ENCODE measurements at places on chromosomes 3 and 15. TPM values are rescaled to one million over a fixed set of nuclear protein-coding genes. Genes with fewer than 3 reads are reported as not detected.

The SLC22A14 gene
- total RNA-seq = not detected

The CAPN3 gene
- 2.2 TPM for total RNA-seq

The ENTPD3 gene
- total RNA-seq = not detected

GRCh38 chr3:196149375-196149774 lies 61.8 kb downstream of the ZDHHC19 start:
- no peak for DNase-seq

DNA sequence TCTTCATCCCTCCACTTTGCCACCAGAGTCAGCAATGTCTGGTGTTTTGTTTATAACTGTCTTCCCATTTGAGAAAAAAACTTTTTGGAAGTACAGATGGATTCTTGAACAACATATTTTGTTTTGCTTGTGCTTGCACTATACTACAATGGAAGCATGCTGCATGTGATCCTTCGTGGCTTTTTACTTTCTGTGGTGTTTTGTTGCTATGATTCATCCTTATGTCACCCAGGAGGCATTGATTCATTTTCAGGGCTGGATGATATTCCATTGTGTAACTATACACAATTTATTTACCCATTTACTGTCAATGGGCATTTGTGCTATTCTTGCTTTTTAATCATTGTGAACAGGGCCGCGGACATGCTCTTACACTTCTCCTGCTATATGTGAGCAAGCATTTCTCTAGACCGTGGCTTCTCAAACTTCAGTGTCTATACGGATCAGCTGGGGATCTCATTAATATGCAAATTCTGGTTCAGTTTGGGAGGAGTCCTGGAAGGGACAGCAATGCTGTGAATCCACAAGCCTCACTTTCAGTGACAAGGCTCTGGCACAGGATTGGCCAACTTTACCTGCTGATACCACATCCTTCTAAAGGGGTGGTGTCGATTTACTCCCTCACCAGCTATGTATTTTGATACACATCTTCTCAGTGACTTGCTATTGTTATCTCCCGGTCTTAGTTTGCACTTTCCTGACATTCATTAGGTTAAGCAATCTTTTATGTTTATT lies 65.9 kb downstream of the POLR2M start:
- no peak for DNase-seq

GRCh38 chr3:127003601-127004280 lies 20.8 kb downstream of the PLXNA1 start:
- no peak for DNase-seq

- DNase-seq = no peak
Observed at GRCh38 chr3:6567241-6567640, 293.7 kb upstream of the GRM7 start.

GRCh38 chr3:134552784-134553183 lies 66.9 kb downstream of the CEP63 start:
- DNase-seq = no peak
